ENCODE measurements at places on chromosomes 13 and 19.

DNA sequence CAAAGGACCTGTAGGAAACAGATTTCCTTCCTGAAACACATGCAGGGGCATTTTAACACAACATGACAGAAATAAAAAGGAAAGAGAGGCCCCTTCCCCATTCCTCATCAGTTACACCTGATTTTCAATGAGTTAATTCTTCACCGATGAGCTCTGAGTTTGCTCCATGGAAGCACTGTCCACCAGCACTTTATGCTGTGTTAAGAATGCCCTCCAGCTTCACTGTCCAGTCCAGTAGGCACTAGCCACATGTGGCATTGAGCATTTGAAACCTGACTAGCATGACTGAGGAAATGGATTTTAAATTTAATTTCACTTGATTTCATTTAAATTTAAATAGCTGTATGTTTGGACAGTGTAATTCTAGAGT is 217.2 kb upstream of the SLC10A2 start:
- DNase-seq, result no peak

- no peak for DNase-seq
Measured at GRCh38 chr13:91132381-91132780, 215.1 kb upstream of the MIR17HG start.

- DNase-seq, result no peak
Measured at GRCh38 chr13:38866649-38867048, 124.0 kb downstream of the STOML3 start.

GRCh38 chr13:30720172-30720869 is 15.0 kb upstream of the ALOX5AP start:
- DNase-seq, result no peak

- DNase-seq, result no peak
Measured at GRCh38 chr13:50893211-50893852, 16.3 kb upstream of the RNASEH2B start.

DNA sequence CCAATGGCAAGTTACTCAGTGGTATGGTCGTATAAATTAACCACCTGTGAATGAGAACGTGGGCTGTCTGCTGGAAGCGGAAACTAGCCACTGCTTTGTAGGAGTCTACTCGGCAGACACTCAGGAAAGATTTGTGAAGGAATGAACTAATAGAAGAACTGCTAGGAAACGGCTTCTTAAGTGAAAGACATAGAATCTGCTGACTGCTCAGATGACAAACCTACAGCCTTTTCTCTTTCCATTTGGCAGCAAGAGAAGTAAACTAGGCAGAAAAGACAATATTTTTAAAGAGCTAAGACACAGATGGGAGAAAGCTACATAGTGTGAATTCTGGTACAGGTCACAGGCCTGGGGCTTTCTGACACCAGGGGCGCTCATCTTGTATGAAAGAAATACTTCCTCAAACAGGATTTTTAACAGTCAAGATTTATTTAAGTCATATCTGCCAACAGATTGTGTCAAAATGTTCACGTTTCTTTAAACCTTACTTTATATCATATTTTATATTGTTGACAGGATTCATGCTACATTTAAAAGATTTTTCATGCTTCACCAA is 78.4 kb downstream of the MIPEP start:
- no peak for DNase-seq

GRCh38 chr19:46126086-46126580 is 1.6 kb upstream of the IGFL3 start:
- no peak for DNase-seq

DNA sequence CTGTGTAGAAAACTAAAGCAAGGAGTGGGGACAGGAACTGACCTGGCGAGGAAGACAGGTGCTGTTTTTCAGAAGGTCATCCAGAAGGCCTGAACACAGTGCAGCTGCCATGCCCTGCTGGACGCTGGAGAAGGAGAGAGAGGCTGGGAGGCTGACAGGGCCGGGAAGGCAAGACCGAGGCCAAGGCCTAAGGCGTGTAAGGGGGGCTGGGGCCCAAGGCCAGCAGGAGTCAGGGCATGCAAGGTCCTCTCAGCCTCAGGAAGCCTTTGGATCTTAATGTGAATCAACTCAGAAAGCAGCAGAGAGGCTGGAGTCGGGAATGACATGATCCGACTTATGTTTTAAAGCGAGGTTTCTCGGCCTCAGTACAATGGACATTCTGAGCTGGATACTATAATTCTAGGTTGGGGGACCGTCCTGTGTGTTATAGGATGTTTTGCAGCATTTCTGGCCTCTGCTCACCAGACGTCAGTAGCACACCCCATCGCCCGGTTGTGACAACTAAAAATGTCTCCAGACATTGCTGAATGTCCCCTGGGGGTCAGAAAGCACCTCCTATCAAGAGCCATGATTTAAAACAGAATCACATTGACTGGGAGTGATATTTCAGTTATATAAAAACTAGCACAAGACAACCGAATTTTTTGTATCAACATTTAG is 530.4 kb downstream of the MYO16 start:
- no peak for DNase-seq

- no peak for DNase-seq
Measured at GRCh38 chr13:95406176-95406575, 104.9 kb upstream of the ABCC4 start.
